Lung microvascular endothelial cell (primary cell): ENCODE measurements at places on chromosomes 4 and X.

DNA sequence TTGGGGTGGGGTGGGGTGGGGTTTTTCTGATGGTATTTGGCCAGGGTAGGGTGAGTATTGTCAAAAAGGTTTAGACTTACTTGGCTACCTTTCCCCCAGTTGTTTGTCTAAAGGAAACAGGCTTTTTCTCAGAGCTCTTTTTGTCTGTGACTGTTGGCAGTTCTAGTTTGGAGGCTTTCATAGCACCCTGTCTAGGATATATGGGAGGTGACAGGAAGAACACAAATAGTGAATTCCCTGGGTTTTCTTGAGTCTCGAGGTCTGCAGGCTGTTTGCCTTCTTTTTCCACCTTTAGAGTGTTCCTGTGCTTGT is 13.5 kb downstream of the RPS6KA3 start:
- DNase-seq = no peak

- DNase-seq = no peak
Observed at GRCh38 chrX:41703574-41704029, 14.8 kb downstream of the GPR34 start.

- no peak for DNase-seq
Observed at GRCh38 chr4:19544446-19545125, 707.1 kb upstream of the SLIT2 start.

GRCh38 chr4:185224597-185224996 is 15.2 kb downstream of the SNX25 start:
- no peak for DNase-seq

DNA sequence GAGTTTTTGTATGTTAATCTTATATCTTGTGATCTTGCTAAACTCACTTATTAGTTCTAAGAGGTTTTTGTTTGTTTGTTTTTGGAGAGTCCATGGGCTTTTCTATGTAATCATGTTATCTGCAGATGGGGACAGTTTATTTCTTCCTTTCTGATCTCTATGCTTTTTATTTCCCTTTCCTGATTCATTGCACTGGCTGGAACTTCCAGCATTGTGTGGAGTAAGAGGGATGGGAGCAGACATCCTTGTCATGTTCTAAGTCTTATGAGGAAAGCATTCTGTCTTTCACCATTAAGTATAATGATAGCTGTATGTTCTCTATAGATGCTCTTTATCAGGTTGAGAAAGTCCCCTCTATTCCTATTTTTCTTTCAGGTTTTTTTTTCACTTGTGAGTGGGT is 90.6 kb upstream of the TBC1D9 start:
- DNase-seq = no peak
